WTC11 (cell line): ENCODE measurements at places on chromosomes 11 and 22. TPM values are rescaled to one million over a fixed set of nuclear protein-coding genes. Genes with fewer than 3 reads are reported as not detected.

Gene NEFH
- 2.6 to 3.7 TPM (median 3.7 TPM) in 3 replicates for total RNA-seq

DNA sequence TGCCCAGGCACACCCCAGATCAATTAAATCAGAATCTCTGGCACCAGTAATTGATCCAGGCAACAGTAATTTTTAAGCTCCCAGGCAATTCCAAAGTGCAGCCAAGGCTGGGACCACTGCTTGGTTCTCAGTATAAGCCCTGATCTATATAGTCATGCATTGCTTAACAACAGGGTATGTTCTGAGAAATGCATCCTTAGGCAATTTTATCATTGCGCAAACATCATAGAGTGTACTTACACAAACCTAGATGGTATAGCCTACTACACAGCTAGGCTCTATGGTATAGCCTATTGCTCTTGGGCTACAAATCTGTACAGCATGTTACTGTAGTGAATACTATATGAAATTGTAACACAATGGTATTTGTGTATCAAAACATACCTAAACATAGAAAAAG lies 651 bp upstream of the C11orf42 start:
- no peaks in the 10 kb centered on the region for H3K27me3 ChIP-seq
- DNase-seq, result no peak
- no peak overlapping the region for H3K27ac ChIP-seq
- peaks cover 4% of the 10 kb centered on the region; the same call in 1 of the 2 replicates for H3K36me3 ChIP-seq

- no peak overlapping the region for H3K27ac ChIP-seq
- peaks cover 16% of the 10 kb centered on the region for H3K27me3 ChIP-seq
- no peak for DNase-seq
- H3K4me3 ChIP-seq, result no peak overlapping the region
- no peaks in the 10 kb centered on the region for H3K36me3 ChIP-seq
Observed at GRCh38 chr11:45319077-45319476, 32.9 kb upstream of the SYT13 start.

GRCh38 chr11:129881570-129882170 lies 13.7 kb downstream of the NFRKB start:
- H3K4me1 ChIP-seq, result no peaks in the 10 kb centered on the region
- no peaks in the 10 kb centered on the region for H3K27me3 ChIP-seq
- no peak overlapping the region; the same call in 1 of the 2 replicates for H3K27ac ChIP-seq
- peak; percentile 74 for DNase-seq
- H3K4me3 ChIP-seq, result no peak overlapping the region
- H3K36me3 ChIP-seq, result peaks cover 87% of the 10 kb centered on the region

- DNase-seq, result no peak
- no peaks in the 10 kb centered on the region for H3K27me3 ChIP-seq
- H3K4me3 ChIP-seq, result no peak overlapping the region
- H3K27ac ChIP-seq, result no peak overlapping the region
Observed at GRCh38 chr11:22903782-22904181, 43.5 kb upstream of the CCDC179 start.

GRCh38 chr11:118065384-118065783 lies 11.5 kb upstream of the TMPRSS4 start:
- no peak for DNase-seq
- no peaks in the 10 kb centered on the region for H3K27me3 ChIP-seq
- peaks cover 4% of the 10 kb centered on the region for H3K4me1 ChIP-seq
- no peak overlapping the region for H3K4me3 ChIP-seq
- H3K27ac ChIP-seq, result no peak overlapping the region

GRCh38 chr11:69647390-69647748 lies 6.4 kb downstream of the CCND1 start:
- no peak for DNase-seq
- H3K36me3 ChIP-seq, result peaks cover 45% of the 10 kb centered on the region
- H3K4me1 ChIP-seq, result peaks cover 8% of the 10 kb centered on the region; the same call in 1 of the 2 replicates
- no peak overlapping the region for H3K4me3 ChIP-seq

DNA sequence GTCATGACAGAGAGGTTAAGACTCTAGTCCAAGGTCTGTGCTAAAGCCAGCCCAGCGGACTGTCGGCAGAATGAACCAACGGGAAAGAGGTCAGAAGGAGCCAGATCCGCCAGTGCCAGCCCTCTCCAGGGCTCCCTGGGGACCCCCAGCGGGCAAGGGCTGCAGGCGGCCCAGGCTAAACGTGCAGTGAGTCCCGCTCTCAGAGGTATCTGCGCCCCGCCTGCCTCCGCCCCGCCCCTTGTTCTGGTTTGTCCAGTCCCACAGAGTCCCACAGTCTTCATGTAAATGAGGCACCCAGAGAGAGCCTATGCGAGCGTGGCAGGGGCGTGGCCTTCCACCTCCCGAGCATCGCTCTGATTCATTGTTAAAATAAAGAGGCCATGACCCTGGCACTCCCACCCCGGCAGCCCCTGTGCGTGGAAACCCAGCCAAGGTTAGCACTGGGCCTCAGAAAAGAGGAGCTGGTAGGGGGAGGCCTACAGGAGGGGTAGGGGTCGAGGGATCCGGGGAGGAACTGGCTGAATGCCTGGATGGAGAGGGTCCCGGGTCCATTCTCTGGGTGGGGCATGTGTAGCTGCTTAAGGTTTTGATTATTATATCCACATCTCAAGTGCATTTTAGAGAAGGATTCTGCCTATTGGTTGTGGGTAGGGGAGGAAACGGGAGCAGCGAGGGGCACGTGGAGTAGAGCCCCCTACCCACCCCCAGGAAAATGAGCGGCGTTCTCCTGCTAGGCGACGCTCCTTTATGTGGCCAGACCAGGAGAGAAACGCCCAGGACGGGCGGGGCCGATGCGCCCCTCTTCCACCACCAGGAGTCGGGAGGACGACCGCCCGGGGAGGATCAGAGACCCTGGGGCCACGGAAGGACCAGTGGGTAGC lies at the start of gene TRIOBP:
TRIOBP (plus strand) TSS at position 392 of the 881 bp plus-strand sequence. CDS start 4,318 bp downstream, outside the sequence.
- peak within 1 kb of the TSS; percentile 91 for H3K27ac ChIP-seq
- peak within 1 kb of the TSS; percentile 96 for H3K4me3 ChIP-seq
- peak; percentile 99 for DNase-seq
- peaks cover 35% of the 10 kb centered on the region for H3K36me3 ChIP-seq
- H3K4me1 ChIP-seq, result peaks cover 11% of the 10 kb centered on the region
- H3K27me3 ChIP-seq, result no peaks in the 10 kb centered on the region

DNA sequence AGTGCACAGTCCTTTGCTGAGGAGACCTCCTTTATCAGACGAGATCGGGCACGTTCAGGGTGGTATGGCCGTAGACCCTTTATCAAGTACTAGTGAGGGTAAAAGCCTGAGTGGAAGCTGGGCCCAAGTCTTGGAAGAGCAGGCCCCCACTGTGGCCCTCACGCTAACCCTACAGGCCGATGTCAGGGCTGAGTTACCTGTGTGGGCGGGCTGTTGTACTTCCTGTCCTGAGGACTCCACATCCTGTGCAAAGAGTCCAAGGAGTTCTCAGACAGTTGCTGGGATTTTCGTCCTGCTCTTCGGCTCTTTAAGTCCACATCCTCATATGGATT lies 34.9 kb downstream of the RPL27A start:
- H3K4me1 ChIP-seq, result peaks cover 37% of the 10 kb centered on the region
- DNase-seq, result no peak
- H3K36me3 ChIP-seq, result peaks cover 16% of the 10 kb centered on the region
- H3K27ac ChIP-seq, result peak overlapping the region; percentile 87

GRCh38 chr11:121829159-121829643 lies 286.8 kb downstream of the BLID start:
- peaks cover 10% of the 10 kb centered on the region for H3K36me3 ChIP-seq
- no peak for DNase-seq
- H3K4me3 ChIP-seq, result no peak overlapping the region
- H3K27ac ChIP-seq, result no peak overlapping the region
- no peaks in the 10 kb centered on the region for H3K4me1 ChIP-seq

- H3K4me1 ChIP-seq, result peaks cover 35% of the 10 kb centered on the region
- H3K27ac ChIP-seq, result no peak overlapping the region
Observed at GRCh38 chr11:34330653-34331052, 27.2 kb downstream of the ABTB2 start.

Gene LMO2
- 1.0 to 3.4 TPM (median 1.4 TPM) in 3 replicates for total RNA-seq

DNA sequence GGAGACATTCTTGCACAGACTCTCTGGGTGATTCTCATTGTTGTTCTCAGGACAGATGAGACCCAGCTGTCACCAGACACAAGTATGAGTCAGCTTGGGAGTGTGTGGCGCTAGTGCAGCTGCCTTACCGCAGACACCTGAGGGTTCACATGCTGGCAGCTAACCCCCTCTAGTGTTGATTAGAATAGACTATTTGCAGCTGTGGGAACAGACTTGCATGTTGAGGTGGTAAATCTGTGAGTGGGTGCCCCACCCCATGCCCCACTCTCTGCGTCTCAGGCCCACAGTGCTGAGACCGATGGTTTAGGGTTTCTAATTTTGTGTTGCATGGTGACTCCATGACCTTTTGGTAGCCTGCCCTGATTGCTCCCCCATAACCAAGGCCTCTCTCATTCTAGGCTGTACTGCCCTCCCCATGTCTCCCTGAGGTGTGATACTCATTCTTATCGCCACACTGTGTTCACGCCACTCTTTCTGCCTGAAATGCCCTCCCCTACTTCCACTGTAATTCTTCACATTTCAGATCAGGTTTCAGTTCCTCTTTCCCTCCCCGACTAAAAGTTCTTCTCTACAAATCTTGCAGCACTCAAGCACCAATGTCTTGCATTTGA lies 73.7 kb upstream of the KIRREL3 start:
- DNase-seq, result peak; percentile 36
- no peaks in the 10 kb centered on the region for H3K27me3 ChIP-seq
- no peak overlapping the region for H3K4me3 ChIP-seq
- no peak overlapping the region for H3K27ac ChIP-seq
- H3K36me3 ChIP-seq, result no peaks in the 10 kb centered on the region

- peaks cover 5% of the 10 kb centered on the region for H3K36me3 ChIP-seq
- H3K27me3 ChIP-seq, result peaks cover 5% of the 10 kb centered on the region
- no peak overlapping the region for H3K27ac ChIP-seq
- H3K4me1 ChIP-seq, result peaks cover 28% of the 10 kb centered on the region
- H3K4me3 ChIP-seq, result no peak overlapping the region
- no peak for DNase-seq
Observed at GRCh38 chr11:63551091-63551888, 11.9 kb downstream of the PLAAT2 start.

DNA sequence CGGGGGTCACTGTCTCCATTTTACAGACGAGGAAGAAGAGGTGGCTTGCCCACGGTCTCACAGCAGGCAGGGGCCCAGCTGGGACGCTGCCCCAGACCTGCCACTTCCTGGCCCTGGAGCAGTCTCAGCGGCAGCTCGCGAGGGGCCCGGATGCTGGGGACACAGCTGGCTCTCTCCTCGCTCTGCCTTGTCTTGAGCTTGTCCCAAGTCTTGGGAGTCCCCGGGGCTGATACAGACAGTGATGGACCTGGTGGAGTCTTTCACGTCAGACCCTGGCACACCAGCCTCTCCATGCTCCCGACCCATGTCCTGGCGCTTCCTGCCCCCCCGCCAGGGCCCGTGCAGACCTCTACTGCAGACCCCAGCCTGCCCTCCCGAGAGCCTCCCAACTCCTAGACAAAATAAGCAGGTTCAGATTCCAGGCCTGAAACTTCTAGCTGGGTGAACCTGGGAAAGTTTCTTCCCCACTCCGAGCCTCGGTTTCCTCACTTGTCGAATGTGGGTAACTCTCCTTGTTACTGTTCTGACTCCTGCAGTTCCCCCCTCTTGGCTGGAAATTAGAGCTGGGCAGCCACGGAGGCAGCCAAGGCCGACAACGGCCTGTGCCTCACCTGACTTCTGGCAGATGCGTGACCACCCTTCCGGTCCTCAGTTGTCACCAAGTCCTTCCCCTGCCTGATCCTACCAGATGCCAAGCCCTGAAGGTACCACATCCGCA lies 145.4 kb downstream of the CACNA1I start:
- no peaks in the 10 kb centered on the region for H3K27me3 ChIP-seq
- no peak overlapping the region for H3K27ac ChIP-seq
- no peaks in the 10 kb centered on the region for H3K36me3 ChIP-seq
- peak; percentile 12 for DNase-seq

DNA sequence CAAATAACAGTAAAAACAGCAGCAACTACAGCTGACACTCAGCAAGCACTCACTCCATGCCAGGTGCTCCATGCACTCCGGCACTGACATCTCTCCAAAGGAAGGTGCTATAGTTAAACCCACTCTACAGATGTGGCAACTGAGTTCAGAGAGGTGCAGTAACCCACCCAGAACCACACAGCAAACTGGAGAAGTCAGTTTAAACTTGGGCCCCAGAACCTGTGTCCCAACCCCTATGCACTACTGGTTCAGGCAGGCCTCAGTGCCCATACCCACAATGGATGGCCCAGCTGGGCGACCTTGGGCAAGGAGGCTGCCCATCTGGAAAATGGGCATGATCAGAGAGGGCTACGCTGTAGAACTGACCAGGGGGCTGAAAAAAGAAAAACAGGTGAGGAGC lies 26.4 kb upstream of the TCF20 start:
- H3K4me1 ChIP-seq, result peaks cover 80% of the 10 kb centered on the region
- H3K27ac ChIP-seq, result no peak overlapping the region
- peaks cover 5% of the 10 kb centered on the region; the same call in 1 of the 2 replicates for H3K27me3 ChIP-seq
- H3K4me3 ChIP-seq, result no peak overlapping the region
- H3K36me3 ChIP-seq, result no peaks in the 10 kb centered on the region

DNA sequence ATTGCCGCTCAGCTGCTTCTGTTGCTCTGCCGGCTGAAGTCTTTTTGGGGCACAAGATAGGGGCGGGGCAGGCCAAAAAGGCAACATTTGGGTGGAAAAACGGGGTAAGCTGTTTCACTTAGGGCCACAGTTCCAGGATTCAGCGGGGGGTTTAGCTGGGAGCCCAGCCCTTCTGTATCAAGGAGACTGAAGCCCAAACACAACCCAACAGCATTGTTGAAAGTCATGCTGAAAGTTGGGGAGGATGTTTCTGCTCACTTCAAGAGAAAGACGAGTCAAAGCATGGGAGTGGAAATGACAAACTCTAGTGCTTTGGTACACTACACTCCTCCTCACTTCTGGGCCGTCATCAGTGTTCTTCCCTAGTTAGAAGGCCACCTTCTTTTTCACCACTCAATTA lies 56.1 kb upstream of the GNAZ start:
- H3K27me3 ChIP-seq, result peaks cover 34% of the 10 kb centered on the region
- no peaks in the 10 kb centered on the region for H3K4me1 ChIP-seq
- H3K36me3 ChIP-seq, result no peaks in the 10 kb centered on the region
- H3K4me3 ChIP-seq, result no peak overlapping the region
